ENCODE measurements at places on chromosomes 2 and 18. TPM values are rescaled to one million over a fixed set of nuclear protein-coding genes. Genes with fewer than 3 reads are reported as not detected.

CD28 gene
- total RNA-seq, result 0.42 TPM

AGXT gene
- total RNA-seq, result not detected

ZC3H6 gene
- 1.6 TPM for total RNA-seq

ANKRD53 gene
- 0.76 TPM for total RNA-seq

ABCG5 gene
- not detected for total RNA-seq

TNFAIP6 gene
- 1.2 TPM for total RNA-seq

LYG2 gene
- not detected for total RNA-seq

NT5C1B gene
- total RNA-seq, result not detected

RIT2 gene
- not detected for total RNA-seq

IL18R1 gene
- total RNA-seq, result 2.3 TPM

C2orf15 gene
- 0.76 TPM for total RNA-seq

CEBPZOS gene
- total RNA-seq, result 19.9 TPM

CKAP2L gene
- 14.4 TPM for total RNA-seq

LIMS1 gene
- total RNA-seq, result 66.2 TPM

SNED1 gene
- 5.8 TPM for total RNA-seq

CACNB4 gene
- 7.2 TPM for total RNA-seq

FASTKD2 gene
- 34.0 TPM for total RNA-seq

LAMA1 gene
- total RNA-seq, result 1.3 TPM

CNGA3 gene
- total RNA-seq, result 0.57 TPM

STK11IP gene
- total RNA-seq, result 12.3 TPM

EFHD1 gene
- total RNA-seq, result 10.1 TPM

PRKAG3 gene
- not detected for total RNA-seq

CABYR gene
- total RNA-seq, result 0.26 TPM

ILKAP gene
- total RNA-seq, result 16.5 TPM

ABCB11 gene
- 0.18 TPM for total RNA-seq

IGFBP2 gene
- 113 TPM for total RNA-seq

ZDBF2 gene
- total RNA-seq, result 5.9 TPM

CERKL gene
- not detected for total RNA-seq

FHOD3 gene
- total RNA-seq, result 5.7 TPM

CROCC2 gene
- not detected for total RNA-seq

CCDC74A gene
- total RNA-seq, result 3.8 TPM

CPLX4 gene
- not detected for total RNA-seq

PIKFYVE gene
- total RNA-seq, result 25.7 TPM

SIX2 gene
- not detected for total RNA-seq

DNAH6 gene
- total RNA-seq, result not detected

CHN1 gene
- 0.30 TPM for total RNA-seq

UGT1A3 gene
- 3.7 TPM for total RNA-seq

VIT gene
- total RNA-seq, result 2.9 TPM

GKN1 gene
- total RNA-seq, result not detected

PLB1 gene
- 2.1 TPM for total RNA-seq

ADAM23 gene
- 4.6 TPM for total RNA-seq

SLC19A3 gene
- 0.59 TPM for total RNA-seq

ITPRIPL1 gene
- 1.9 TPM for total RNA-seq

BCL11A gene
- total RNA-seq, result 23.9 TPM

ABCG8 gene
- not detected for total RNA-seq

HS1BP3 gene
- 22.1 TPM for total RNA-seq

LRPPRC gene
- 35.7 TPM for total RNA-seq

HNRNPLL gene
- total RNA-seq, result 11.9 TPM

GAREM2 gene
- 1.5 TPM for total RNA-seq

KIF1A gene
- 0.15 TPM for total RNA-seq

DAW1 gene
- total RNA-seq, result not detected

FEV gene
- total RNA-seq, result not detected

MIB1 gene
- 14.1 TPM for total RNA-seq

FOXI3 gene
- not detected for total RNA-seq

All from esophagus squamous epithelium (tissue), 5 donors.